ENCODE measurements at places on chromosomes 13 and 19.

DNA sequence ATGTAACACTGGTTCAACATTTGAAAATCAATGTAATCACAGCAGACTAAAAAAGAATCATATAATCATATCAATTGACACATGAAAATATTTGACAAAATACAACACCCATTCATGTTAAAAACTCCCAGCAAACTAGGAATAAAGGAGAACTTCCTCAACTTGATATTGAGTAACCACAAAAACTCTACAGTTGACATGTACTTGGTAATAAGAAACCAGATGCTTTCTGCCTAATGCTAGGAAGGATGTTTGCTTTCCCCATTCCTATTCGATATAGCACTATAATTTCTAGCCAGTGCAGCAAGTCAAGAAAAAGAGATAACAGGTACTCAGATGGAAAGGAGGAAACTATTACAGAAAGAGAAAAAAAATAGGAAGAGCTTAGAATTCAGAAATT lies 26.9 kb downstream of the UFM1 start:
- no peak for DNase-seq

DNA sequence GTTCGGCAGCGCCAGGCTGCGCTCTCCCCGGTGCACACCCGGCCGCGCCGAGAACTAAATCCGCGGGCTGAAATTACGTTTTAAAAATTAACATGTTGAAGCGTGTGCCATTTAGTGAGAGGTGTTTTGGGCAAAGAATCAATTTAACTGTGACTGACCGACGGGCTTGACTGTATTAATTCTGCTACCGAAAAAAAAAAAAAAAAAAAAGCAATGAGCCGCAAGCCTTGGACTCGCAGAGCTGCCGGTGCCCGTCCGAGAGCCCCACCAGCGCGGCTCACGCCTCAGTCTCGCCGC lies 9.6 kb upstream of the SOX1 start:
- no peak for DNase-seq

- DNase-seq = no peak
Measured at GRCh38 chr19:18665771-18666202, 17.7 kb upstream of the CRTC1 start.

DNA sequence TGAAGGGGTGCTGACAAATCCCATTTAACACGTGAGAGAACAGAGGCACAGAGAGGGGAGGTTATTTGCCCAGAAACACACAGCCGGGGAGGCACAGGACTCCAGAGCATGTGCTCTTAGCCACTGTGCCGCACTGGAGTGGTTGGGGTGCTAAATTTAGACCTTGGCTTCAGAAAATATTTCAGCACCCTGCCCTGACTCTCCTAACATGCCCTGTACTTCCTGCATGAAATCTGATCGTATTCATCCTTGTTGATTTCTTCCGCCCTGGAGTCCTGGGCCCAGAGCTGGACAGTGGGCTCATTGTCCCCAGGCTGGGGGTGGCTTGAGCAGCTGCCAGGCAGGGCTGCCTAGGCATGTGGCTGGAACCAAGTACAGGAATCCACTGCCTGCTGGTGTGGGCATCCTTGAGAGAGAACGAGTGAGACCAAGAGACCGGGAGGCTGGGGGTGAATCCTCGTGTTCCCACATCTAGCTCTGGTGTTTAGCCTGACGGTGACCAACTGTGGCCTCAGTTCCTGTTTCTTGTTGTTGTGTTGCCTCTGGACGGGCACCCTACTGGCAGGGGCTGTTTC lies 5.3 kb downstream of the SLC27A1 start:
- no peak for DNase-seq

DNA sequence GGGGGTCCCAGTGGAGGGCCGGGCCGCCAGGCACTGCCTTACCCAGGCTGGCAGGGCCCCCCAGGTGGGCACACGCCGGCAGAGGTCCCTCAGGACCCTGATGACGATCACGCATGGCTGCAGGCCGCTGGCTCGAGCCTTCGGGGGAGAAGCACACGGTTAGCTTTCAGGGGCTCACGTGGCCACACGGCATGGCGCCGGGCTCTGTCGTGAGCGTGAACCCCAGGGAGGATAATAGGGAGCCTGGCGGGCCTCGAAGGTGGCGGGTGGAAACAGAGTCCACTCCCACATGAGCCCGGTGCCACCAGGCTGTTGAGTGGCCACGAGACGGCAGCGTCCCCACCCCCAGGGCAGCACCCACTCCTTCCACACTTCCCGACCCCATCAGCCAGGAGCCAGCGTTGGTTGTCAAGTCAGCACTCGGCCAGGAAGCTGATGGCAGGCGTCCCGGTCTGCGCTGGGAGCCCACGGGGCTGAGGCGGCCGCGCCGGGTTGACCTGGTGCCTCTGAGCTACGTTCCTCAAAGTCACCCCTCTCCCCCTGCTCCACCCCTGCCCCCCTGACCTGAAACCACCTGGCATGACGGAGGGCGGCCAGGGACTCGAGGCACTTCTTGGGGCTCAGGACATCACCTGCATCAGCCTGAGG lies 24.7 kb upstream of the MATK start:
- no peak for DNase-seq

- DNase-seq = peak; percentile 79
Measured at GRCh38 chr19:8158411-8159074, 9.2 kb upstream of the FBN3 start.

- no peak for DNase-seq
Measured at GRCh38 chr13:28735481-28736029, 16.8 kb upstream of the SLC46A3 start.

GRCh38 chr13:81927347-81927746 lies 1586.4 kb upstream of the SPRY2 start:
- DNase-seq = no peak

DNA sequence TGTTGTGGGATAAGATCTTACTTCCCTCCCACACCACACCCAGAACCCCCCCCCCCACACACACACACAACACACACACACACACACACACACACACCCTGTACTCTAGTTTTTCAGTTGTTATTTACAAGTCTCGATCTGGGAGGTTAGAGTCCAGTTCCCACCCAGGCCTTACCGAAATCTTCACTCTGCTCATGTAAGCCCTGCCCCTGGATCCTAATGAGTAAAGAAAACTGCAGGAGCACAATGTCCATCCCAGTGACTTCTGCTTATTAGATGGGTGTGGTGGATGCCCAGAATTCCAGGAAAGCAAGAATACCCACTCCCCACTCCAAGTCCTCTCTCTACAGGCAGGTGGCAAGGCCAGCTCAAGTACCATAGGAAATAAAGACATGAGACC lies 23.0 kb downstream of the STARD13 start:
- no peak for DNase-seq

DNA sequence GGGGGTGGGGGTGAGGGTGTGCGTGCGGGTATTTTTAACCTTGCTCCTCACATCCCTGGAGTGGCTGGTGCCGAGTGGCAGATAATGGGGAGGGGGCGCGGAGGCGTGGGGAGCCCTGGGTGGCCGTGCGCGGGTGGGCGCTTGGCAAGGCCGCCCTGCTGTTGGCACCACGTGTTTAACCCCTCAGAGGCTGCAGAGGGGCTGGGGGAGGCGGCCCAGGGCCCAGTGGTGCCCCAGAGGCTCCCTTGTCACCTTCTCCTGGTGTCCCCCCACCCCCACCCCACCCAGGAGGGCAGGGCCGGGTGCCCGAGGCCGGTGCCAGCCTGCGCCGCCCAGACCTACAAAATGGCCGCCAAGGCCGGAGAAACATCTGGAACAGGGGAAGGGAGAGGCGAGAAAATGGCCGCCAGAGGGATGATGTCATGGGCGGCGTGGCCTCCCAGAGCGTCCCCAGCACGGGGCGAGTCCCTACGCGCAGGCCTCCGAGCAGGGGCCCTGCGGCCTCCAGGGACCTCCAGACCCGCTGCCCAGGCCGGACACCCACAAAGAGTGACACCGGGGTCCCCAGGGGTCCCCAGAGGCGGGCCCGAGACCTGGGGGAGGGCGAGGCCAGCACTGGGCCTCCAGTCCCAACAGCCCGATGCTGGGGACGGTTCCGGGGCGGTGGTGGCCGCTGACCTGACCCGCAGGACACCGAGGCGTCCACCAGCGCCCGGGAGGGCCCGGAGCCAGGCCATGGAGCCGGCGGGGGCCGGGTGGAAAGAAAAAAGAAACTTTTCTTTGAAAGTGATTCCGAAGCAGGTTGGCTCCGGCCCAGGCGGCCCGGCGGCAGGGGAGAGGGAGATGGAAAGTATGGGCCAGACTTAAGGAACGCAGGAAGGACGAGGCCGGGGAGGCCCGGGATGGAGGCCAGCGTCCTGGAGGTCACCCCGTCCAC lies 38.2 kb downstream of the NFIC start:
- no peak for DNase-seq

DNA sequence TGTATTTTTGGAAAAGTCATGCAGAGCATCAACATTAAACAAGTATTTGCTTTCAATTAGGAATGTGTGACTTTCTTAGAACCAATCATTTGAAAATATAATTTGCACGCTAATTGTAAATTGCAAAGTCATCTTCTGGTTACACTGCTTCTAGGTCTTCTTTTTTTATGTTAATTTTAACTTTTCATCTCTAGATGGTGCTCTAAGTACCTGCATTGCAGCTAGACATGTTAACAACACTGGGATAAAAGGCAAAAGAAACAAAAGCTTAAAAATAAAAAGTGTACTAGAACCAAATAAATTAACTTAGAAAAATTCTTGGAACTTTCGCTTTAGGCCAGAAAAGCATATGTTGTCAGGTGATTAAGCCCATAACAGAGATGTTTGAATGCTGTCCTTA lies 2758.2 kb downstream of the PCDH9 start:
- DNase-seq = no peak

DNA sequence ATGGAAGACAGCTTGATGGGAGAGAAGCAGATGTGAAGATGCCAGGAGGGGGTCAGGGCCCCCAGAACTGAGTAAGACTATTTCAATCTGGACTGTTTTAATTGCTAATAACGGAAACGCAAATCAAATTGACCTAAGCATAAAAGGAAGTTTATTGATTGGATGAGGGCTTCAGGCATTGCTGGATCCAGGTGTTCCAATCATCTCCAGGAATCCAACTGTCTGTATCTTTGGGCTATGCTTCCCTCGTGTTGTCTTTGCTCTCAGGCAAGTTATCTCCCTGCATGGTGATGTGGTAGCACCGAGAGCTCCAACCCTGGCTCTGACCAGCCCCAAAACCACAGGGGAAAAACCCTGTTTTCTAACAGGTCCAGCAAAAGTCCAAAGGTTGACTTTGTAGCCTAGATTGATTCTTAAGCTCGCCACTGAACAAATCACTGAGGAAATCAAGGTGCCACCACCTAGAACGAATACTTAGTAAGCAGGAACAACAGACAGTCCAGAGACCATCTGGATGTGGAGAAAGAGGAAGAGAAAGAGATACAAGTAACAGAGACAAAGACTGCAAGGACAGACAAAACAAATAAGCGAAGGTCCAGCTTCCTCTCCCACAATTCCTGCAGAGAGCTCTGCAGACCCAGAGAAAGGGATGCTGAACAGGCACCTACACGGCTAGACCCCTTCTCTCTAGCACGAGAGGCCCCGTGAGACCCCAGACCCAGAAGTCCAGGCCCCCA lies 1.2 kb upstream of the C19orf81 start:
- no peak for DNase-seq

DNA sequence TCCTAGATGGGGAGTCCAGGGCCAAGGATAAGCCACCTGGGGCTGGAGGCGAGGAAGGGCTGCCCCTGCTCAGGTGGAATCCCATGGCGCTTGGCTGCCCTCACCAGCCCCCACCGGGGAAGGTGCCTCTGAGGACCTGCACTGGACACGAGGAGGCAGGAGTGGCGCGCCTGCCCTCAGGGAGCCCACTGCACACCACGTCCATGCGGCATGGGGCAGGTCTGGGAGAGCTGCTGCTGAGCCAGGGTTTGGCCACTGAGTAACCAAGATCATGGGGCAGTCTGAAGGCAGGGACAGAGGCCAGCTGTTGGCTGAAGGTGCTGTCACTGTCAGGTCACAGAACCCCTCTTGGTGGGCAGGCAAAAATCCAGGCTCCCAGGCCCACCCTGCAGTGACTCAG lies 25.9 kb downstream of the ELAVL1 start:
- DNase-seq = no peak

DNA sequence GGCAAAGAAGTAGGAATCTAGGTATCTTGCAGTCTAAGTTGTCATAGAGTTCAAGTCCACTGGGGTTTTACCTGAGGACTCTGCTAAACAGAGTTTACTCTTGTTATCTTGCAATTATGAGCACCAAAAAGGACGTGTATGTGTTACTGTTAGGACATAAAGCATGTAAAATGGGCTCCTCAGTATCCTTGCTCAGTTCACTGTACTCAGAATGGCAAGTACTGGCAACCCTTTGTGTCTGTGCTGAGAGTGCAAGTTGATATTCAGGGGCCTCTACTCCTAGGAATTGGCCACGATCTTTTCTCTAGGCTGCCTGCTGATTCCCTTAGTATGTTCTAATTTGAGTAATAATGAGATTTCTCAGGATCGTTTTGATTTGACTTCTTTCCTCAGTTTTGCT lies 13.3 kb downstream of the TDRD3 start:
- no peak for DNase-seq

GRCh38 chr13:38180670-38181069 lies 169.0 kb upstream of the UFM1 start:
- DNase-seq = no peak

- DNase-seq = no peak
Measured at GRCh38 chr19:2270157-2270422, 11.9 kb downstream of the PEAK3 start.

DNA sequence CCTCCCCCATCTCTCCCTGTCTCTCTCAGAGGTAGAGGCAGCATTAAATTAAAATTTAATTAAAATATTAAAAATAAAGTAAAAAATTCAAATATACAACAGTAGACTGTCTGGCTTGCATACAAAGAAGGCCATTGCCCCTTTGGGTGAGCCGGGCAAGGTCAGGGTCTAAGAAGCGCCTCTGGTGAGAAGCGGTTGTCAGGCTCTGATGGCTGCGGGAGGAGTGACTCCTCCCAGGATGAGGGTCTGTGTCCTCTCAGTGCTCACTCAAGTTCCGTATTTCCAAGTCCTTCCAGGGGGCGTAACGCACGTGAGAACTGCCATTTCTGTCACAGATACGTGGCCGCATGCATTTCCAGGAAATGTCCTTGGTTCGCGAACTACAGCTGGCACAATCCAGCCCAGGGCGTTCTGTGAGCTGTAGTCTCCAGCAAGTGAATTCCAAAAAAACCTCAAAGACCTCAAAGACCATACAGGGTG lies 737 bp upstream of the ZNF181 start:
- DNase-seq = no peak

DNA sequence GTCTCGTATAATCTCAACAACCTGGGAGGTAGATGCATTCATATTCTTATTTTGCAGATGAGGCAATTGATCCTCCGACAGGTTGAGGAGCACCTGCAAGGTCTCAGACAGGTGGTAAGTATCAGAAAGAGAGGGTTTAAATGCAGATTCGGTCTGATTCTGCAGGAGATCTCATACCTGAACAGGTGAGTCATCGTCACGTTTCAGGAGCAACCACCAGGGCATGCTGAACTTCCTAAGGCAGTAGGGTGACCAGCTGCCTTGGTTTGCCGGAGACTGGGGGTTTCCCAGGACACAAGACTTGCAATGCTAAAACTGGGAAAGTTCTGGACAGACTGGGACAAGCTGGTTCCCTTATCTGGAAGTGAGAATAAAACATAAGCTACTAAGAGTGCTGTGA lies 68.8 kb upstream of the TSHZ3 start:
- DNase-seq = no peak

DNA sequence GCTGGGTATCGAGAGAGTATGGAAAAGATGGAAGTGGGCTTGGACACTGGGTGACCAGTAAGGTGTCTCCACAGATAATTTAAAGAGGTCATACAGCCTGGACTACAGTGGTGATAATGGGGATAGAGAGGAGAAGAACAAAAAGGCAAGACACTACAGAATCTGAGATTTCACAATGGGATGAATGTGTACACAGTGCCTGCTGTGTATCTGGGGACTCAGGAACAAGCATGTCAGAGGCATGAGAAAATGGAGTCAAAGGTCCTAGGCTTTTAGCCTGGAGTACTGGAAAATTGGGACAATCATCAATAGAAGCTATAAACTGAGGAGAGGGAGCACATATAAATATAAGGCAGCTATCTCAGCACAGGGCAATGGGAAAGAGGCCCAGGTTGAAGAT lies 69.4 kb downstream of the TSC22D1 start:
- no peak for DNase-seq
